ENCODE measurements at places on chromosomes 4 and X.

GRCh38 chrX:51148848-51149247 lies 183.8 kb upstream of the NUDT10 start:
- no peak for DNase-seq

DNA sequence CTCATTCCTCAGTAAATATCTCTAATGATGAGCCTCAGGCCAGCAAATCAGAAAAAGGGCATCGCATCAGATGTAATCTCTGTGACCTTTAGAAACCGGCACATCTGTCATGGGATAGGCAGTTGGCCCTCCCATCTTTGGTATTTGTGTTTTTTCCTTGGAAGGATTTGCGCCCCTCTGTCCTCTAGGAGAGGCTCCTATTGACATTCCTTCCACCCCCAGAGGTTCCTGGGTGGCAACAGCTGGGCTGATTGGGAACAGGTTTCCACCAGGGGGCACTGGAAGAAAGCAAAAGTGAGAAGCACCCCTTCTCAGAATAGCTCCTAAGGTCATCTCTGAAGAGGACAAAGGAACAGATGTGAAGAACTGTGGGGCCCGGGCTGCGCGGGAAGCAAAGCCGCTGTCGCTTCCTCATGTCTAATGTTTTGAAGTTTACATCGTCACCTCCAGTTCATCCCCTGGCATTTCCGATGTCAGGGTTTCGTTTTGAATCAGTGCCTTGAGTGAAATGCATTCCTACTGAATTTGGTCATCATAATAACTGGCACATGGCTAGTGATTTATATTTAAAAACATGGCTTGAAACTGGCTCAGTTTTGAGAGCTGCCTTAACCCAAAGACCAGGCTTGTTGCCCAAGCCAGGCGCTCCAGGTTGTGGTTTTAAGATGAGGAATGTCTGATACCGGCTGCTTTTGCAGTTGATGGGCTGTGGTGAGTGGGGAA lies 6.2 kb downstream of the TXK start:
- no peak for DNase-seq

- DNase-seq: no peak
These were observed 13.2 kb upstream of the SOD3 start for GRCh38 chr4:24781999-24782745.

DNA sequence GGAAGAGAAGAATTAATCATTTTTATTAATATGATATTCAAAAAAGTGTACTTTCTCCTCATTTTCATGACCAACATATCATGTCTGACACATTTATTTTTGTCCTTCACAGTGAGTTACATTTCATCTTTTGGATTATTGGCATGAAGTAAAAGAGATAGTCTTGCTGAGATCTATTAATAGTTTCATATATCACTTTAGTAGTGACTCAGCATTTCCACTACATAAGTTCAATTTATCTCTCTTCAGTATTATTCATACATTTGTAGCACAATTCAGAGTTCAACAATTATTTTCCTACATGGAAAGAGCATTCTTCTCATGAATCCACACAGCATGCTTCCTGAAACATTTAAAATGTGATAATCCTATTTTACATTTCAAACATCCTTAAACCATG lies 1461.1 kb downstream of the TECRL start:
- DNase-seq: no peak

DNA sequence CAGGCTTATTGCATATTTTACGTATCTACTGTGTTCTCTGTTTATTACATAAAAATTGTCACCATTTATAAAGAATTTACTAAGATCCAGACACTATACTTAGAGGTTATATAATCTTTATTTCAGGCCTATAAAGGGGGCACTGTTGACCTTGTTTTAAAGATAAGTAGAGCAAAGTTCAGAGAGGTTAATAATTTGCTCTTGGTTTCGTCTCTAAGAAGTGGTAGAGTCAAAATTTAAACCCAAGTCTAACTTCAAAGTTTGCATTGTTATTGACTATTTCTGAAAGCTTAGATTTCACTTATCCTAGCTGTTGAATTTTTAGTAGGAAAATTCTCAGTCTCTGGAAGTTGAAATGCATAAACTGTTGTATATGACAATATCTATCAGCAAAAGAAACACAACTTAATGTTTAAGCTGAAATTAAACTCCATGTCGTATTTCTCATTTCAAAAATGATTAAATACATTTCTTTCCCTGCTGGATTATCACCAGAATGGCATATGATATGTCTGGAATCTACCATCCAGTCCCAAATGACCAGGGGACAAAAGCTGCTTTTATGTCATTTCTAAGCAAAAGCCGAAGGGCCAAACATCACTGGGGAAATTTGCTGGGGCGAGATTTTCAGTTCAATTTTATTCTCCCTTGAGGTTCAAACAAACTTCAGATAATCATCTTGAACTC lies 138.4 kb downstream of the SLC7A11 start:
- DNase-seq: no peak

DNA sequence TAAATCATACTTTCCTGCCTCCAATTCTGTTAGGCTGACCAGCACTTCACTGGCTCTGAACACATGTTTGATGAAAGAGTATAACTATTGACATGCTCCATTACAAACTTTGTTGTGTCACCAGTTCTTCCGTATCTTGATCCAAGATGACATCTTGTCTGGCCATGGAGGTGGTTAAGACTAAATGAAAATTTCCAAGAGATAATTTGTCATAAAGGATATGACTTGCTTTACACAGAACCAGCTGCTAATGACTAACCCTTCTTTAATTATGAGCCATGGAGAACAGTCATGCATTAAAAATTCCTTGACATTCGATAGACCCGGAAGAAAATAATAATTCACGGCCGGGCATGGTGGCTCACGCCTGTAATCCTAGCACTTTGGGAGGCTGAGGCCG lies 17.7 kb upstream of the N4BP2 start:
- no peak for DNase-seq

- no peak for DNase-seq
These were observed 628.3 kb downstream of the TRIML1 start for GRCh38 chr4:188767496-188767895.

DNA sequence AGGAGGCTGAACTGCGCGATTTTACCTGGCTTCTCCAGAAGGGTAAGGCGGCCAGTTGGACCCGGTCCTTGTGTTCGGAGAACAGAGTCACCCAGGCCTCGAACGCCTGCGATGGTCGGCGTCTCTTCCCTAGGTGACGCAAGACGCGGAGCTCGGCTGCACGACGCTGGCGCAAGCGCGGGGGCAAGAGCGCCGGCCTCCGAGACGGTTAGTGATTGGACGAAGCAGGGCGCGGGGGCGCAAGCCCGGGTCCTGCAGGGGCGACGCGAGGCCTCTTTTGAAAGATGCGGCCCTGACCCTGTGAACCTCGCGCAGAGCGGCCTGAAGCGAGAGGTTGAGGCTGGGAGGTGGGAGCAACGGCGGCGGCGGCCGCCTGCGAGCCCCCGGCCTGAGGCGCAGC lies 428 bp downstream of the ADAD1 start:
- DNase-seq: no peak

DNA sequence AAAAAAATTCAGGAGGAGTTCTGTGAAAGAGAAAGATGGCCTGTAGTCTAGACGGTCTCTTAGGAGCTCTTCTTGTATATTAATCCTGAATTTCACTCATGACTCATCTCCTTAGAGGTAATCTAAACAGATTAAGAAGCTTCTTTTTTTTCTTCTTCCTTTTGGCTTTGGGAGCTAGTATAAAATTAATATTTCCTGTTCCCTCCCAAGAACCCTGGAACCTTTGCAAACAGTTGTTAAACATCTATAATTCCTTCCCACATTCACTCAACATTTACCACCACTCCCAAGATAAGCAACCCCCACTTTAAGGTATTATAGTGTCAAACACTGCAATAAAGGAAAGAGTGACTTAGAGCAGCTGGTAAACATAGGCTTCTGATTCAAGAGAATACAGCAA lies 146.4 kb upstream of the EDNRA start:
- DNase-seq: no peak

DNA sequence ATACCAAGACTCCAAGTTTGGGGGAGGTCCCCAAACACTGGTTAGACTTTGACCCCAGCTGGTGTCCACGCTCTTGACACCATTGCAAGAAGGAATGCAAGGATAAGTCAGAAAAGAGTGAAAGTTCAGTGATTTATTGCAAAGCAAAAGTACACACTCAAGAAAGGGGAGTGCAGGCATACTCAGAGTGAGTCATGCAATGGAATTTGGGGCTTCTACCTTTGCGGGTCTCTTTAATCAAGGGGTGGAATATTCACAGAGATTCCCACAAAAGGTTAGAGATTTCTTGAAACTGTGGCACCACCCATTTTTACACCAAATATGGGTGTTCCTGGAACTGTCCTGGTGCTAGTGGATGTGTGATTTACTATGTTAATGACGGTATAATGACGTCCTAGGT lies 5.2 kb upstream of the SMIM10L2A start:
- DNase-seq: no peak
